ENCODE measurements at places on chromosomes 12 and 14.

GRCh38 chr12:108838194-108839017, 19.0 kb downstream of the SSH1 start:
- peak; percentile 95 for DNase-seq

- DNase-seq, result no peak
Measured at GRCh38 chr12:78361683-78362082, 502.9 kb upstream of the SYT1 start.

GRCh38 chr12:123094349-123095077, 56.4 kb downstream of the PITPNM2 start:
- DNase-seq, result no peak

GRCh38 chr14:88904864-88905263, 80.4 kb downstream of the TTC8 start:
- DNase-seq, result no peak

DNA sequence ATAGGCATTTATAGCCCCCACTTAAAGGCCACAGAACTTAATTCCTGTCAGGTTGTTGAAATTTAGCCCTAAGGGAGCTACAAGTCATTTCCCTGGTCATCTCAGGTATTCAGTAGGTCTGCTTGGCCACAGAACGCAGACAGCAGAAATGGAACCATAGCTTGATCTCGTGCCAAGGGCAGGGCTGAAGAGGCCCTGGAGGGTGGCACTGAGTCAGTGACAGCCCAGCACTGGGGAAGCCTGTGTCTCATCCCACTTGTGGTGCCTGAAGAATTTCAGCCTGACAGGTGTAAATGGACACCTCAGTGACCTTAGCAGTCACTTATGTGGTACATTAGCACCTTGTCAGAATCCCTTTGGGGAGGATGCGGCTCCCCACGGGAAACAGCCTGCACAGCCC, 6.6 kb downstream of the PRKAB1 start:
- DNase-seq, result no peak

DNA sequence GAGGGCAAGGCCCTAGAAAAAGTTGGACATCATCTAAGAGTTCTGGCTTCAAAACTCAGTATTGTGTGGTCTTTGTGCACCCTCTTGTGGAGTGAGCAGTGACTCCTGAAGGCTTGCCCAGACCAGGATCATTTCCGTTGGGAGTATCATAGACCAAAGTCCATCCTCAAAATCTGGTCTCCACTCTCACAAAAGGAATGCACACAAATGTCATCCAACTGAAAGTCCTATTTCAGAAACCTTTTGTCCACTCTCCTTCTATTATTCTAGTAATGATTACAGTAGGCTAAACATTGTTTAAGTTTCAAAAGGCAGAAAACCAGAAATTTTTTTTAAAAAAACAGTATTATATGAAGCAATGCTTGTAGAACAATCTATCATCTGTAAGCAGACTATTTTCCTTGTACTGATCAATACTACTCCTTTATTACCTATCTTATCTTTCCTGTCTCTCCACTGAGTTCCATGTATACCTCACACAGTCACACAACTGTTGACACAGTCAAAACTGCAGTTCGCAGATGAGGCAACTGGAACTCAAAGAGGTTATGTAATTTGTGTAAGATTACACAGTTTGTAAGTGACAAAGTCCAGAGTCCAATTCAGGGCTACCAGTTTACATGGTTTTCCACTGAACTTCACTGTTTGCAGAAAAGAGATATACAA, 41.4 kb downstream of the COX16 start:
- DNase-seq, result peak; percentile 77

GRCh38 chr14:68791902-68792677, 777 bp downstream of the ZFP36L1 start:
- DNase-seq, result no peak

DNA sequence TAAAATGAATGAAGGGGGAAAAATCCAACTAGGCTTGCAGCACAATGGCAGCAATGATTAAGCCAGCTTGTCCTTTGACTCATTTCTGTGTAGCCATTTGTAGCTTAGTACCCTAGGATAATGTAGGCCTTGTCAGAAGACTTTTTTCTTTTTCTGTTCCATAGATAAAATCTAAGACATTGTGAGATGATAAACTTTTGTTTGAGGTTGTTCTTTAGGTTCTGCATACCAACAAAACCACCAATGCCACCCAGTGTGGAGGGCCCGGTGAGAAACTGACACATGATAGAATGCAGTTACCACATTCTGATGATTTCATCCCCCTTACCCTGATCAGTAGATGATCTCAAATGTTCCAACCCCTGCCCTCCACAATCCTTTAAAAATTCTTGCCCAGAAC, 6.6 kb upstream of the KLRD1 start:
- DNase-seq, result no peak

DNA sequence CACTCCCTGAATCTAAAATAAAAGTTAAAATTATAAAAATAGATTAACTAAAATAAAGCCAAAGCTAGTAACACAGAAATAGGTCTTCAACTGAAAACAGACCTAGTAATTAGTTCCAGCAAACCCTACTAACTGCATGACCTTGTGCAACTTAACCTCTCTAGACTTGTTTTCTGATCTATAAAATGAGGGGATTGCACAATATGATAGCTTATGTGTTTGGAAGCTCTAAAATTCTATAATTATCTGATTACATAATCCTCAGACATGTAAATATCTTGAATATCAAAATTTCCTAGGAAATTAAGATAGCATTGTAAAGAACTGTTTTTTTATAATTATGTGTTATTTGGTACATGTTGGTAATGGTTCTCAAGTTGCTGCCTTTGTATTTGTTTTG, 144.1 kb upstream of the GRIP1 start:
- no peak for DNase-seq

GRCh38 chr14:36600431-36600830, 18.0 kb upstream of the NKX2-8 start:
- no peak for DNase-seq

DNA sequence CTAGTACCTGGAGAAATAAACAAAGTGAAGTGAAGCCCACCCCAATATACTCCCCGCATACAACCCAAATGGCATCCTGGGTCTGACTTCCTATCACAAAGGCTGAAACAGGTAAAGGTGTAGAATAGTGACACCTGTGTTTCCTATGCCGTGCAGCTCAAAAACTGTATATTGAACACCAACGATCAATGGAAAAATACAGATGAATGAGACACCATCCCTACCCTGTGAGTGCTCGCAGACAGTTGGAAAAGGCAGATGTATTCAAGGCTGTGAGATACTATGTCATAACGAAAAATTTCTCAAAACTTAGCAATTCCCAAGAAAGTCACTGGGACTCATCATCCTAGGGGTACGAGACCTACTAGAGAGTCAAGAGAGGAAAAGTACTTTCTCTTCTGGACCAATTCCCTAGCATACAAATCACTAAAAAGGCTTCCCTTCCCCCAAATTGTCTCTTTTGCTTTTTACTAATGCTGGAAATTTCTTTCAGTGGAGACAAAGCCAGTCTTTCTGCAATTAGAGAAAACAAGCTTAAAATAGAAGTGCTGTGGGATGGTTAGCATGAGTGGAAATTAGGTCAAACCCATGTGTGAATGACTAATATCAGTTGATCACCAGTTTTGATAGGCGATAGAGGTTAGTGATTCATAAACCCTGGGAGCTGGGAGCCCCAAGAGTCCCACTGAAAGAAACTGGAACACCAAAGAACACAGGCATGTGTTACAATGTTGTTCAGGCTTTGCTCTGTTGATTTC, 249.7 kb downstream of the SPTSSA start:
- no peak for DNase-seq

DNA sequence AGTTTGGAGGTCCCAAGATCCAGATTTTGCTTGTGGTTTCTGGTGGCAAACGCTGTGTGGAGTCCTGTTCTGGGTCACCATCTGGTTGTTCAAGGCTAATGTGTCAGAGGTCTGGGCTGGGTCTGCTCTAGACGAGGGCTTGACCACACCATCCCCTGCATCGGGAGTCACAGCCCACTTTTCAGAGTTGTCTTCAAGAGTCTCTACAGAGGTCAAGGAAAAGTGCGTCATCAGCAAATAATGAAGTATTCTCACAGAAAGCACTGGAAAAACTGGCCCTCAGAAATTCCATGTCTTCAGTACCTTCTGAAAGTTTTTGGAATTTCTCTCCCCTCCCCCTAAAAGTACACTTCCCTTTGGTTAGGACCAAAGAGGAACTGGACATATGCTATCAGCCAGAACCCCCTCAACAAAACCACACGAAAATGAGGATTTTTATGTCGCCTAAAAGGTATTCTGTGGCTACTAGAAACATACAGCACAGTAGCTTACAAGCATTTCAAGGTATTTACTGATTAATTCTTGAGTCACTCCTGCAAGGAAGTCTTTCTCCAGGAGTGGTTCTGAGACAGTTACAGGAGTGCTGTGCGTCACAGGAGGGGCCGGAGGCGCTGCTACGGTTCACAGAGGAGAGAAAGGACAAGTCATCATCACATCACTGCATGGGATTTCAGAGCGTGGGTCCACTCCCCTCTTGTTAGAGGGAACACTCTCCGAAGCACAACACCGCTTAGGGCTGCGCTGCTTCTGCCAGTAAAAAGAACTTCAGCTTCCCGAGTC, 35.4 kb downstream of the RAD52 start:
- DNase-seq, result no peak

DNA sequence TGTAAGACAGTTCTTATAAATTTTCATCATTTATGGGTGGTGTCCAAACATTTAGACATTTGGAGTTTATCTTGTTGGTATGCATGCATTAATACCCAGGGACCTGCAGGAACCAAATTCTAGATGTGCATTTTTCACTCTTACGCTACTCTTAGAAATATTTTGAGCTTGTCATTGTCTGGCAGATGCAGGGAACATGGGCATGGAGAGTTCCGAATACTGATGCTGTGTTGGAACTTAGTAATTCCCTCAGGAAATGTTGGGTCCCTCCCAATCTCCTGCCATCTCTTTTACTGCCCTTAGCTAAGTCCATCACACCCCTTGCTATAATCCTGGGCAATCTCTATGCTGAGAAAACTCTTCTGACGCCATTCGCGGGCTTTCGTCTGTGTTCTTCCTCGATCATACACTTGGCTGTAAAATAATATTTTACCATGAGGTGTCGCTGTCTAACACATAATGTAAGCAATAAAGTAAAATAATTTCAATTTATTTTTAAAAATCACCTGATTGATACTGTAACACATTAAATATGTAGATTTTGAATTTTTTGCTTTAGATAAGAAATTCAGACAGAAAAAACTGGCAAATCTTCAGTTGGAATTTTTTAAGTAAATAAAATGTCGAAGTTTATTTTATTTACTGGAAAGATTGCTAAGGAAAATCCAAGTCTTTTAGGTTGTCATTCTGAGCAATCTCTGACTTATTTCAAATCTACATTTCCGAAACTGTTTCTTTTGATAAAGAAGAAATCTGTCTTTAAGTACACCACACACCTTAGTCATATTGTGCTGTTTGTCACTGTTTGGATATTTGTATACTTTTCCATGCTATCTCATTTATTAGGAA, 304.1 kb upstream of the SSTR1 start:
- DNase-seq, result peak; percentile 40

GRCh38 chr12:58915634-58916033, 4.7 kb downstream of the LRIG3 start:
- DNase-seq, result peak; percentile 41

- DNase-seq, result no peak
Measured at GRCh38 chr12:108151533-108152169, 22.6 kb downstream of the WSCD2 start.

DNA sequence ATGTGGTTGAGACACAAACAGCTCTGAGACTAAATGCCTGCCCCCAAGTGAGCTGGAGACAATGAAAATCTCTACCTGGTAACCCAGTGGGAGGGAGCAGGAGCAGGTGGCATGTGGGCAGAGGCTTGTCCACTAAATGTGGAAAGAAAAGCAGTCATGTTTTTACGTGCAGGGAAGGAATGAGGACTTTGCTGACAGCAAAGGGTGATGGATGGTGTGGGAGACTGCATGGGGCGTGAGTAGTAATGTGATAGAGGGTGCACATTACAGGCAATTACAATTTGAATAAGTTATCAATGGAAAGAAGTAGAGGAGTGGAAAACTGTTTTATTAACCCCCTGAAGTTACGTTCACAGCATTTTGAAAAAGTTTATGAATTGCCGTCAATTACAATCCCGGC, 176.6 kb downstream of the NRXN3 start:
- no peak for DNase-seq

GRCh38 chr14:79043194-79043889, 873.2 kb downstream of the NRXN3 start:
- no peak for DNase-seq

GRCh38 chr12:54977155-54977554, 7.4 kb downstream of the TESPA1 start:
- no peak for DNase-seq

DNA sequence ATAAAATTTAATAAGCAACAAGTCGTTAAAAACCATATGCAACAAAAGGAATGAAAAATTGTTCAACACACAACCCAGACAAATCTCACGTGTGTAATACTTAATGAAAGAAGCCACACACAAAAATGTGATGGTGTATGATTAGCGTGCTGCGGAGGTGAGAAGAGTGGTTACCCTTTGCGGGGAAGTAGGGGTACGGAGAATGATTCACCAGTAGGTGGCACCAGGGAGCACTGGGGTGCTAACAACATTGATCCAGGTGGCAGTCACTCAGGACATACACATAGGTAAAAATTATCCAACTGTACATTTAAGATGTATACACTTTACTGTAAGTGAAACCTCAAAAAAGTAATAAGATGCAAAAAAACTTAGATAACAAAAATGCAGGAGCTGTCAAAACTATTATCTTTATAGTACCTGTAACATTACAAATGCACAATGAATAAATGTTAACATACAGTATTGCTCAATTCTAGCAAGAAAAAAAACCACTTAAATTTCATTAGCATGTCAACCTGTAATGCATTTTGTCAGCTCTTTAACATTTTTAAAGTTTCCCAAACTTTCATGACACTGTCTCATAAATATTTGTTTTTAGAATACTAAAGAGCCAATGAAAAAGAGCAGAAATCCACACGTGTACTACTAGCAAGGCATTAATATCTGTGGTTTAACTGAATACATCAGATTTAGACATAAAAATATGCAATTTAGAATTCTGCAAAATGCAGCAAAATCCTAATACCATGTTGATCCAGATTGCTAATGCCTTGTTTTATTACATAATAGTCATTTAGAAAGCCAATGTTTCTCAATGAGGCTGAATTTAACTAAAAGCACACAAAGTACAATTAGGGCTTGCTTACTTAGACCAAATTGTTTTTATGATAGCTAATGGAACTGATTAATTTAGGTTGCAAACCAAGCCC, 46.7 kb downstream of the TMCC3 start:
- DNase-seq, result no peak

GRCh38 chr12:132596016-132596415, 14.4 kb downstream of the LRCOL1 start:
- DNase-seq, result no peak

GRCh38 chr14:40485688-40486087, 1053.5 kb upstream of the FBXO33 start:
- no peak for DNase-seq

DNA sequence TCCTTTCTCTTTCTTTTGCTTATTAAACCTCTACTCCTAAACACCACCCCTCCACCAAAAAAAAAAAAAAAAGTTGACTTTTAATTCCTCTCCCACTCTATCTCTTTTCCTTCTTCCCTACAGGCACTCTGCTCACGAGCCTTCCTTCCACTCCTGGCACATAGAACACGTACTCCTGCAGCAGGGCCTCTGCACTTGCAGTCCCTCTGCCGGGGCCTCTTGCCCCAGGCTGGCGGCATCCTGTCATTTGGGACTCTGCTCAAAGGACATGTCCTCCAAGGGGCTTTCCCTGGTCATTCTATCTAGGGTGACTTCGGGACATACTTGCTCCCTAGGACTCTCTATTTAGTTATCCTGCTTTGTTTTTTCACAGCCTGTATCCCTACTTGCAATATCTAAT, 7.7 kb downstream of the FOS start:
- DNase-seq, result no peak
